Endothelial cell (in vitro differentiated cells): ENCODE measurements at places on chromosomes 2 and 18.

DNA sequence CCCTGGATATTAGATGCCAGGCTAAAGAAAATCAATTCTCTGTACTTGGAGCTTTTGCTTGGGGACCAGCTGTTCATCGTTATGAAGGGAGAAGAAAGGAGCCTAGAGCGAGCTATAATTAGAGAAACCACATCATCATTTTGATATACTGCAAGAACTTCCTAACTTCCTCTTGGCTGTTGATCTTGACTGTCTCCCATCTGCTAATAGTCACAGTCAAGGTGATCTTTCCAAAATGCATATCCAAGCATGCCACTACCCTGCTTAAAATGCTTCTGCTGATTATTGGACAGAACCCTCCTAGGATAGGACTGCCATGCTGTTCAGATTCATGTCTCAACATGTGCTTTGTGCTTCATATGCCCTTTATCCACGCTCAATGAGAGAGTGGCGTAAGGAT, 54.8 kb downstream of the RAPGEF4 start:
- DNase-seq, result no peak

GRCh38 chr2:83224591-83225200, 1234.4 kb downstream of the SUCLG1 start:
- no peak for DNase-seq

DNA sequence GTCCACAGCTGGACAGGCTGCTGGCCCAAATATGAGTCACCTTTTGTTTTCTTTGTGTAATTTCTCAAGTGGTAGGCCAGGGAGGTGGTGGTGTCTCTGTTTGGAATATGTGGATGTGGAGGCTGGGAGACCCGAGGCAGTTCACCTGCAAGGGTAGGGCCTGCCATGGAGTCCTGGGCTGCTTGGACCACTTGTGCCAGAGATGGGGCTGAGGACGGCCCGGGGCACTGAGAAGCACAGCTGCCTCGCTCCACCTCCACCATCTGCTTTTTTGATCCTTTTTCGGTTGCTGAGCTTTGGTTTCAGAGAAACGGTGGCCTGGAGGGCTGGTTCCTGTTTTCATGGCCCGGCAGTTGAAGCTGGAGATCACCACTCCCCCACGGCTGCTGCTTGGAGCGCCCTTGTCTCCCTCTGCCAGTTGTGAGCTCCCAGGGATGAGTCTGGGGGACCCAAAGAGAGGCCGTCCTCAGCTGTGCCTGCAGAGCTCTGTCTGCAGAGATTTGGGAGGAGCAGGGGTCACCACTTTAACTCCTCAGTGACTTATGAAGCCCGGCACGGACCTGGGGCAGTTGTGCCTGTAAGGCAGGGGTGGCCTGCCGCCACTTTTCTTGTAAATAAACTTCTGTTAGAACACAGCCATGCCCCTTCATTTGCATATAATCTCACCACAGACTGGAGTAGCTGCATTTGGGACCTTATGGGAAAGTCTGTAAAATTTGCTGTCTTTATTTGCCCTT, 67.6 kb upstream of the MCFD2 start:
- DNase-seq, result no peak

DNA sequence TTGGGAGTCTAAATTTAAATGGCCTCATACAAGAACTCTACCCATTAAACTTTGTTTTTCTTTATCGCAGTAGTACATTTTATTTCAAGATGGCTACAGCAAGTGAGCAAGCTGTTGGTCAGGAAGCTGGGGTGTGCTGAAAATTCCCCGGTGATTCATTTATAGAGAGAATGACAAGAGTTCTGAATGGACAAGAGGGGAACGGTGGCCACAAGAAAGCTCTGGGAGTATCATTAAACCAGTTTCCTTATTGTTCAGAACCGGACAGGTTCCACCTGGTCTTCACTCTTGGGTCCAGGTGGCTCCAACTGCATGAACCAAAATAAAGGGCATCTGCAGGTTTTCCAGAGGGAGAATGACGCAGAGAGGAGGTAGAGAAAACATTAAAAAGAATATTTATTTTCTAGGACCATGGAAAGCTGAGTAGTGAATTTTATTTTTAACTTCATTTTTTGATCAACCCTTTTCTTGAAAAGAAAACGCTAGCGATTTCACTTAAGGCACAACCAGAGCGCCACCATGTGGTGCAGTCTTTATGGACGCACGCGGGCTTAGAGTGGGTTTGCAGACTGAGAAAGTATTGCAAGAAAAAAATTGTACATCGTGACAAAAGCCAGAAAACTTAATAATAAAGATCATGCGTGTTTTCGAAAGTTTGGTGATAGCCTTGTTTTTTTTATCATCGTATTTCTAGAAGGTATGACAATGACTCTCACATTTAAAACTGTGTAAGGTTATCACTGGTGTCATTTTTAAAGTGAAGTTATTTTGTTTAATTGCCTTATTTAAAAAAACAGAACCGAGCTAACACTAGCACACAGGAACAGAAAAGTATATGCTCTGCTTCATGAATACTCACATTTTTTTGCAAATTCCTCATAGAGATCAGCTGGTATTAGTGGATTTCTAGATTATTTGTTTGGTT, 97.9 kb upstream of the NOL4 start:
- peak; percentile 70 for DNase-seq

DNA sequence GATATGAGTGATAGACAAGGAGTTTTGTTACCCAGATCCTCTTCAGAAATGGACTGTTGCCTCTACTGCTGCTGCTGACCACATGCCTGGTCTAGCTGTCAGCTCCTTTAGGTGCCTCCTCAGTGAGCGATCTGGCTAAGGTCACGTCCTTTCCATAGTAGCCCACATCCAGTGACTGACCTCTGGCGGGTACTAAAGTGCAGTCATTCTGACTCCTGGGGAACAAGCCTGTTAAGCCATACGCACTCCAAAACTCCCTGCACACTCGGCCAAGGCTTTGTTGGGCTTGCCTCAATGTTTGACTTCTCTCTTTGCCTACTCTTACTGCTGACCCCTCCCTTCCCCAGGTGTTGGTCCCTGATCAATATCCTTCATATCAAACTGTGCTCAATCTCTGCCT, 685.2 kb downstream of the IRS1 start:
- no peak for DNase-seq

DNA sequence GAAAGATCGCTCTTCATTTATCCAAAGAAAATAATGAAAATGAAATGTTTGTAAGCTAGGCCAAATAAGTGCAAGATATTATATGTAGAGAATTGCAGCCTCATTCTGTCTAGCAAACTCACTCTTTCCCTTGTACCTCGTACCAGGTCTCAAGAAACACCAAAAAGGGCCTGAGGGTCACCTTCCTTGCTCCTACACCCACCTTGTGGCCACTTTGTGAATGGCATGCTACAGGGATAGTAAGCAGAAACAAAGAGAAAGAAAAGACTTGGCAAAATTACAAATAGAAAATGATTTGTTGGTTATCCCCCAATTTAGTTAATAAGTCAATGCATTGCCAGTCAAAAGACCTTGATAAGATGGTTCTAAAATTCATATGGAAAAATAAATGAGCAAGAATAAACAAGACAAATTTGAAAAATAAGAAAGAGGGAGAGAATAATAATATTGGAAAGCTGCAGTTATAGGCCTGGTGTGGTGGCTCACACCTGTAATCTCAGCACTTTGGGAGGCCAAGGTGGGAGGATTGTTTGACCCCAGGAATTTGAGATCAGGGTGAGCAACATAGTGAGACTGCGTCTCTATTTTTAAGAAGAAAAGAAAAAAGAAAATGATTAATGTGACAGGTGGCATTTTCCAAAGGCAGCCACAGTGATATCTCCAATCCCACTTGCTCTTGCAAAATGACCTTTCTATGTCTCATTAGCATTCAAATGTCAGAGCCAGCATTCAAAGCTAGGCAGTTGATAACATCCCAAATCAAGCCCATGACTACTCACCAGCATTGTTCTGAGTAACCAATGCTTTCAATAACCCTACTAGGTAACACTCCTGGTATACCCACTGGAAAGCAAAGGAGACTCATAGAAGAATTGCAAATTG, 38.8 kb upstream of the BMP10 start:
- DNase-seq, result peak; percentile 78

DNA sequence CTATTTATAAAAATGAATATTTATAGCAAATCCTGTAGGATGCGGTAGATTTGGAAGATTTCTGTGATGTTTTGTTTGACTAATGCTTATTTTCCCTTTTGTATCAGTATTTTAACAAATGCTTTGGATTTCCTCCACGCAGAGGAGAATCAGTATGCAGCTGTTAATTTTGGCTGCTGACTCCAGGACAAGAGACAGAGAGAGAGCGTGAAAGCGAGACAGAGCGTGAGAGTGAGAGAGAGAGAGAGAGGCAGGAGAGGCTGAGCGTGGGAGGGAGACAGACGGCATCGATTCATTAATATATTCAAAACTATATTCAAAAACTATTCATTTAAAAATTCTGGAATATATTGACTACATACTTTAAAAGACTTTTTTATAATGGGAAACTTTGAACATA, 62.5 kb downstream of the RRM2 start:
- DNase-seq, result no peak

GRCh38 chr2:26668041-26668440, 24.5 kb upstream of the KCNK3 start:
- no peak for DNase-seq

- no peak for DNase-seq
These were observed 1.3 kb downstream of the PTMA start for GRCh38 chr2:231709636-231709980.

- DNase-seq, result no peak
These were observed 112.3 kb upstream of the CAVIN2 start for GRCh38 chr2:191959209-191959608.

- no peak for DNase-seq
These were observed 79.6 kb downstream of the OSBPL6 start for GRCh38 chr2:178273787-178274360.

- no peak for DNase-seq
These were observed 177.9 kb downstream of the LRRTM1 start for GRCh38 chr2:80126596-80127189.

- DNase-seq, result no peak
These were observed 92.6 kb downstream of the VAPA start for GRCh38 chr18:10006311-10006893.

GRCh38 chr2:16050908-16051489, 110.6 kb downstream of the MYCN start:
- DNase-seq, result no peak

DNA sequence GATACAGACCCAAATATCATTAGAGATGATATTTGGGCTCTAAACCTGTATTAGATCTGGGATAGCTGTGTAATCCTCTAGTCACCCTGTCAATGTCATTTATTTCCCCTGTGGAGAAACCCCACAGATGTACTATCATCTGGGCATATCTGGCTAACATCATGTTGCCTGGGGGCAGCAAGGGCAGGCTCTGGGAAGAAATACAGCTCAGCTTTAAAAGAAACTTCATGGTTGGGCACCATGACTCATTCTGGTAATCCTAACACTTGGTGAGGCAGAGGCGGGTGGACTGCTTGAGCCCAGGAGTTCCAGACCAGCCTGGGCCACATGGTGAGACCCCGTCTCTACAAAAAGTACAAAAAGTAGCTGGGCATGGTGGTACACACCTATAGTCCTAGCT, 282.5 kb downstream of the SLC8A1 start:
- no peak for DNase-seq
